ENCODE measurements at places on chromosomes 2 and 18.

GRCh38 chr2:69384618-69385081 is 2.4 kb downstream of the GFPT1 start:
- DNase-seq = no peak

DNA sequence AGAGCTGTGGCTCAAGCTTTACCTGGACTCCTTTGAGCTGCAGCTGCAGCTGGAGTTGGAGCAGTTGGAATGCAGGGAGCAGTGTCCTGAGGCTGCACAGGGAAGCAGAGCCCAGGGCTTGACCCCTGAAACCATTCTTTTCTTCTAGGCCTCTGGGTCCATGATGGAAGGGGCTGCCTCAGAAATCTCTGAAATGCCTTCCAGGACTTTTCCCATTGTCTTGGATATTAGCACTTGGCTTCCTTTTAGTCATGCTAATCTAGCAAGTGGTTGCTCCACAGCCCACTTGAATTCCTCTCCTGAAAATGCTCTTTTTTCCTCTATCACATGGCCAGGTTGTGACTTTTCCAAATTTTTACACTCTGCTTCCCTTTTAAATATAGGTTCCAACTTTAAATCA is 108.6 kb upstream of the RNF152 start:
- DNase-seq = no peak

DNA sequence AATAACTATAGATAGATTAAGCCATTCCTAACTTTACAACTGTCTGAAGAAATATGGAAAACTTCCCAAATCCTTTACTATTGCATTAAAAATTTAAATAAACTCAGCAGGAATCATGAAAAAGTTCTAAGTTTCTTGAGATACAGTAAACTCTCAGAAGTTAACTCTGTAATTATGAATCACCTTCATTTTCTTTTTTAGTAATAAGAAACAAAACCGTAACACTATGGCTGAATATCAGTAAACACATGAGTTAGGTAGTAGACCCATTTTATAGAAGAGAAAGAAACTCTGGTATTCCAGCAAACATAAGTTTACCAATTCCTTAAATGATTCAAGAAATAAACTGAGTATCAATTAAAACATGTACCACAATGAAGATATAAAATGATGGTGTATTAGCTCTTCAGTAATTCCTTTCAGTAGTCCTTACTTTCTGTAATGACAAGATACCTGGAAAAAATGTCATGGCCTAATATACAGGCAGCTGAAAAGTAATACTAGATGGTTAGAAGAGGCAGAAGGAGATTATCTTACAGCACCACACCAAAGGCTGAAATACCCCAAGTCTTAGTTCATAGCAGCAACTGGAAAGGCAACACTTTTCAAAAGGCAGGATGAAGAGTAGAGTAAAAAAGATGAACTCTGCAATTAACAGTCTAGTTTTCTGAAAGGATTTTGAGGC is 11.5 kb downstream of the TRIP12 start:
- no peak for DNase-seq

- DNase-seq = no peak
Observed at GRCh38 chr2:45913539-45913938, 262.1 kb downstream of the PRKCE start.

DNA sequence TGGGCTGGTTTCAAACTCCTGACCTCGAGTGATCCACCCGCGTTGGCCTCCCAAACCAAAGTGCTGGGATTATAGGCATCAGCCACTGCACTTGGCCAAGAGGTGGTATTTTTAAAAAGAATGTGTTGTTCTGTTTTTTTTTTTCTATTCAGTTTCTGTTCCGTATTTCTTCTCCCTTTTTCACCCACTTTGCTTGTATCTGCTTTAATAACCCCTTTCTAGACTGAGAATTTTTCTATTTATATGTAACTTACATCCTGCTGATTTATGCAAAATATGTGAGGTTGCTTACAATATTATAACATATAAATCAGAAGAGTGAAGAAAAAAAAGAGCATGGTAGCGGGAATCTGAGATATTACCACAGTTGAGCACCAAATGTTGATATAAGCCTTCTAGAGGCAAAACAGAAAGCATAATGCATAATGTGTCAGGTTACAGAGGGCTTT is 17.2 kb upstream of the LYPD6B start:
- no peak for DNase-seq

- no peak for DNase-seq
Observed at GRCh38 chr2:70888923-70889715, 46.6 kb upstream of the ATP6V1B1 start.

GRCh38 chr2:230908092-230908594 is 16.9 kb downstream of the GPR55 start:
- no peak for DNase-seq

DNA sequence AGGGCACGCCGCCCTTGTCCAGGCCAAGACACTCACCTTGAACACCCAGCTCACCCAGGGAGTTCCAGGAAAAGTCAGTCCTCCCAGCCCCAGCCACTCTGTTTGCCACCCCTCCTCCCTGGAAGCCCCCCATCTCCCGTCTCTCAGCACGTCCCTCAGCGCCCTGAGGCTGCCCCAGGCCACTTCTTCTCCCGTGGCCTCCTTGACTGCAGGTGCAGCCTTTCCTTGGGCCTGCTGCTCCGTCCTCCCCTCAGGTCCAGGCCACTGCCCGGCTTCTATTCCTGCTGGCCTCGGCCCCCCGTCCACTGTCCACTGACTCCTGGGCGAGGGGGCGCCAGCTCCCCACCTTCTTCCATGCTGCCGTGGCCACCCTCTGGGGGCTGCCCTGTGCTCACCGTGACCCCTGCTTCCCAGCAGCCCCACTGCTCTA is 239.1 kb downstream of the HDAC4 start:
- DNase-seq = no peak

- DNase-seq = no peak
Observed at GRCh38 chr2:107001062-107001461, 115.1 kb upstream of the ST6GAL2 start.

GRCh38 chr2:186460465-186460864 is 25.6 kb upstream of the ZC3H15 start:
- DNase-seq = no peak

DNA sequence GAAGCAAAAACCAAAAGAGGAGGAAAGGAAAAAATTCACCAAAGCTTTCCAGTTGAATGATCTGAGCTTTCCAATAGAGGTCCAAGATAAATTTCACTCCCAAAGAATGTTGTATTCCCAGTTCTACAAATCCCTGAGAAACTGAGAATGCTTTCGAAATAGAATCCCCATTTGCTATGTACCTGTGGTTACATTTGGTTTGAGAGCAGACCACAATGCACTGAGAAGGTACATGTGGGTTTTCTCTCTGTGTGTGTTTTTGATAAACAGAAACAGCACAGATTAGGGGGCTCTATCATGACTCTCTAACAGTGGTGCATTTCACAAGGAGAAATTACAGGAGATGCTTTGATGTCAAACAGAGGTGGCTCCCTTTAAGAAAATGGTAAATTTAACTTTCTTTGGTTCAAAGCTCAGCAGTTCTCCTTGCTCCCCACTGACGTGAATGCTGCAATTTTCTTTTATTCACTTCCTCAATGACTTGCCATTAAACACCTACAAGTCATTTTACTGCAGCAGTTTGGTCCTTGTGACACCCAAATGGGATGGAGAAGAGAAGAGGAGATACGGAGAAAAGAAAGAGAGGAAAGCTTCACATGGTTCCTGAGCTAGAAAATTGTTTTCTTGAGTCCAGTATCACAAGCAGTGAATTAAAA is 108.7 kb downstream of the EPHA4 start:
- DNase-seq = no peak

DNA sequence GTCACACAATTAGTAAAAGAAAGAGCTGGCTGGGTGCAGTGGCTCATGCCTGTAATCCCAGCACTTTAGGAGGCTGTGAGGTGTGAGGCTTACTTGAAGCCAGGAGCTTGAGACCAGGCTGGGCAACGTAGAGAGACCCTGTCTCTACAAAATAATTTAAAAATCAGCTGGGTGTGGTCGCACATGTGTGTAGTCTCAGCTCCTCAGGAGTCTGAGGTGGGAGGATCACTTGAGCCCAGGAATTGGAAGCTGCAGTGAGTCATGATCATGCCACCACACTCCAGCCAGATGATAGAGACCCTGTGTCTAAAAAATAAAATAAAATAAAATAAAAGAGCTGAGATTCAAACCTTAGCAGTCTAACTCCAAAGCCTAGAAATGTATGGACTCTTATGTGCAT is 39.0 kb upstream of the NEDD4L start:
- DNase-seq = no peak

DNA sequence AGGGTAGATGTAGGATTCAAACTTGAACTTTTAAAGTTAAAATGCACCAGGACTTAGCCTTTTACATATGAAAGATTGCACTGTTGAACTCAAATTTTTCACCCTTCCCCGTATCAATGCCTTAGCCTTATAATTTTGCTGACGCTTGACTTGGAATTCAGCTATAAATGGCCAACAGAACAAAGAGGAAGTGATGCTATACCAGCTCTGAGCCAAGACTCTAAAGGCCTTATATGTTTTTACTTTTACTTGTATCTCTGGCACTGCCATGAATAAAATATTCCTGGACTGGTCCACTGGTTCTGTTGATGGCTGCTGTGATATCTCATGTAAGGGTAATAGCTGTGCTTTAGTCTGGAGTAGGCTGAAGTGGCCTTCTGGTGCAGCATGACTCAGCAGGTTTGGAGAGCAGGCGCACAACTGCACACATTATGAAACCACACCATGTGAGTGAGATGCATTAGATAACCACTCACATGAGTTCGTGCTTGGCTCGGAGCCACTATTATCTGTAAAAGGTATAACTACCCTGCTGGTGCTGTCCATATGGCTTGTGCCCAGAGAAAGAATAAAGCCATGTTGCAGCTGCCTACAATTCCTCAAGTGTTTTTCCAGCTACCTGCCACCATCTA is 8.4 kb upstream of the IER3IP1 start:
- no peak for DNase-seq
